DMS153 (cell line): ENCODE measurements at places on chromosomes 12 and 14.

- DNase-seq, result no peak
Observed at GRCh38 chr14:39025810-39026627, 77.0 kb downstream of the SEC23A start.

DNA sequence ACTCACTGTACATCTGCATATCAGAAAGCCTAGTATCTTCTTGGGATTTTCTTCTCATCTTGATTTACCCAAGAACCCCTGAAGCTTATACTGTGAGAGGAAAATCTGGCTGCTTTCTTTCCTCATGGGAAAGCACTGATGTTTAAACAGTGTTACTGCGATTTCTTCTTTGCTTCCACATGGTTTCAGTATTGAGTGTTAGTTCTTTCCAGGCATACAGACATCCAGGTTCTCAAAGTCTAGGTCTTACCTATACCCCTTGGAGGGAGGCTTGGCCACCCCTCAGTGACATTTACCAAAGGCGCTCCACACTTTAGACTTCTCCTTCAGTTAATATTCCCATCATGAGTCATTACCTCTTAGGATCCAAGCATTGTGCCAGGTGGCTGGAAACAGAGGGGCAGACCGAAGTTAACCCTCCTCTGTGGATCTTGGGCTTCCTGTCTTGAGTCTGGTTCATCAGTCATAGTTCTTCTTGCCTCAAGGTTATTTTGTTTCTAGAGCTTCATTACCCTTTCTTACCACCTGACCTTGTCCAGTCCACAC lies 79.1 kb downstream of the TMEM117 start:
- no peak for DNase-seq

GRCh38 chr12:76645934-76646333 lies 86.4 kb upstream of the OSBPL8 start:
- DNase-seq, result no peak

DNA sequence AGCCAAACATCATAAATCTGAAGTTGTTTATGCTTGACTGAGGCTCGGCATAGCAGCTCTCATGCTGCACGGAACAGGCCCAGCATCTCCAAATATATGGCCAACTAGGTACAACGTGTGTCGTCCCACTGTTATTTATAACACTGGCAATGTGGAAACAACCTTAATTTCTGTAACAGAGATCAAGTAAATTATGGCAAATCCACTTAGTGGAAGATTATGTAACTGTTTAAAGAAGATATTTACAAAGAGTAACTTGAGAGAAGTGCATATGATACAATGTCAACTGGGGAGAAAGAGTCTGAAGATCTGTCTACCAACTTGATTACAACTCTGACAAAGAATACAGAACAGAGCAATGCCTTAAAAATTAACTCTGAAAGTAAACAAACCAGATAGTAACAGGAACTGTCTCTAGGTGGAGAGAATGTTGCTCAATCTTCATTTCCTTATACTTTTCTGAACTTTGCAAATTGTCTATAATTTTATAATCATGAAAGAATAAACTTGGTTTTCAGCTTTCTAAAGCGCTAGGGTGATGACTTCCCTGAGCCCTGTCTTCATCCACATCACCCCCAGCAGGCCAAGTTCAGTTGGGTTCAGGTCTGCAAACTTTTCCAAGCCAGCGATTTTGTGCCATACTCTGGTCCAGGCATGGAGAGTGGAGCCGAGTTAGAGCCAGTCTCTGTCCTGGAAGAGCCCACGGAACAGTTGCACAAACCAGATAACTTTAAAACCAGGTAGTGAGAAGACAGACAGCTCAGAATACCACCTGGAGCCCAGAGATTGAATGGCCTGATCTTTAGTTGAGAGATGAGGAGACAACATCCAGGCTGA lies 44.3 kb upstream of the BDKRB2 start:
- DNase-seq, result no peak

GRCh38 chr14:40053416-40053815 lies 621.2 kb upstream of the FBXO33 start:
- no peak for DNase-seq

GRCh38 chr14:65334765-65335410 lies 77.6 kb upstream of the FUT8 start:
- peak; percentile 23 for DNase-seq
